ENCODE measurements at places on chromosomes 4 and X.

DNA sequence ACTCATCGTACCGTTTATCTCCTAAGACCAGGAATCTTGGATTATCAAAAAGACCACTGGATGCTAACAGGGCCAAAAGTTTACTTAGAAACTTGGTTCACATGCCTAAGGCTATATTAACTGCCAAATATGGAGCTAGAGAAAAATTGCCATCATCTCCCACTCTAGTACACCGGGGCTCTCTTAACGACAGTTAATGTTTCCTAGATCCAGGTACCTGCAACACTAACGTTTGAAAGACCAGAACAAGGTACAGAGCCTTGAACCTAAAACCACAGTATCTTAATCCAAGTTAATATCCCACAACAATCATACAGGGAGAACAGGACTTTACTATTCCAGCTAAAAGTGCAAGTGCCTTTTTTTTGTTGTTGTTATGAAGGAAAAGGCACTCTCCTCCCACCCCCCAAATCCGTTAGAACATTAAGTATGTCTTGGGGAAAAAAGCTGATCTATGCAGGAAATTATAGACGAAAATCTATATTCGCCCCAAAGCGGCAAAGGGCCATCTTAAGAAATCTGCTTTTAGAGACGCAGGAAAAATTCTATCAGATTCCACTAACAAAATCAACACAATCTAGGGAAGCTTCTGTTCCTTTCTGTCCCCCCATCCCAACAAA, 1.3 kb downstream of the G3BP2 start:
- no peak for DNase-seq

GRCh38 chr4:55670695-55671094, 34.6 kb upstream of the NMU start:
- DNase-seq: no peak

DNA sequence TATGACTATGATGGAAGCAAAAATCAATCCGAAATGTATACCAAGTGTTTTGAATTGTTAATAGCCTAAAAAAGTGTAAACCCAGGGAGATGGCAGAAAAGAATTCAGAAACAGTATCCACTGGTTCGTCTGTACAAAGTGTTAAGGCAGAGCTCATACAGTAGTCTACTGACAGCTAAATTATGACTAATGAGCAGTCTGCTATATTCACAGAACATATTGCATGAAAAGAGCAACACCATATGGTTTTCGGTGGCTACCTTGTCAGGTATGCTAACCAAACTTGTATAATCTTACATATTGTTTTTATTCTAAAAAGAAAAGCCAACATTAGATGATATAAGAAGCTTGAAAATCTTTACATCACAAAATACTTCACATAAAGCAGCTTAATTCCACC, 18.5 kb downstream of the EPHA5 start:
- DNase-seq: no peak

DNA sequence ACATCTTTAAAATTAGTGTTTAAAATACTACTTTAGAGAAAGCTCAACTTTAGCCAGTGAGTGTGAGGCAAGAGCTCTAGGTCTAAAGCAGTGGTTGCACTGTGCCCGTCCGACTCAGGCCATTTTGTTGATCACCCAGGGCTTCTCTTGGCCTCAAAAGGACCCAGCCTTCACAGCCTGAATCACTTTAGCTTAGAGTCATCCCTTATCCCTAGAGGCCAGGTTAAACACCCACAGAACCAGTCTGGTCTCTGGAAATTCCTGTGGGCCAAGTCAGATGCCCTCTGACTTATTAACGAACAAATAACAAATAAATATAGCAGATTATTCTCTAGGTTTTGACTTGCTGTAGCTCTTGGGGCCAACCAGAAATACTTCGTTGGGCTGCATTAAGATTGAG, 102.3 kb downstream of the WWC2 start:
- no peak for DNase-seq

DNA sequence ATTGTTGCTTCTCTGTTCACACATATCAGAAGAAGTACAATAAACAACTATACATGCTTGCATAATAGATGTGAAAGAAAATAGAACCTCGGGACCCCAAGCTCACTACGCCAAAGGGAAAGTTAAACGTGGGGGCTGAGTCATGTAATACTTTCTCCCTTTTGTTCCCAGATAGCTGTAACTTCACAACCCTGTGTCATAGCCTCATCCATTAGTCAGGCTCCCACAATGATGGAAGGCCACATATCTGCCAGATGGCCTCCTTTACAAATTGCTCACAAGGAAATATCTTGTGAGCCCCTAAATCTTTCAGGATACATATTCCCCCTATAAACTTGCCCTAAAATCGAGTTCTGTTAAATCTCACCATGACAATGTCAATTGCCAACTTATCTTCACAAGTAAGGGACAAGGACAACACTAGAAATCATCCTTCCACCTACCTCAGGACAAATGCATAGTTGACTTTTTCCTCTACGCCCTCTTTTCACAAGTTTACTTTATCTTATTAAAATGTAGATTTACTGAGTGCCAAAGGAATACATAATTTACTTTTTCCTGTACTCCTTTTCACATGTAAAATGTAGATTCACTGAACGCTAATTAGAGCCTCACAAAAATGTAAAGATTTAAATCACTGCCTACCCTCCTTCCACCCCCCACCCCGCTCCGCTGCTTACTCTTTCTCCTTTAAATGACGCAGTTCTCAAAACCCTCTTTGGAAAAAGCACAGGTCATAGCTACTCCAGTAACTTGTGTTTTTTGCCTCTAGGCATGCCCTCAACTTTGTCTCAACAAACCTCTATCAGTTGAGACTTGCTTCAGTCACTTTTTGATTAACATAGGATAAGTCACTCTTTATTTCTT, 477.1 kb downstream of the DTHD1 start:
- no peak for DNase-seq

DNA sequence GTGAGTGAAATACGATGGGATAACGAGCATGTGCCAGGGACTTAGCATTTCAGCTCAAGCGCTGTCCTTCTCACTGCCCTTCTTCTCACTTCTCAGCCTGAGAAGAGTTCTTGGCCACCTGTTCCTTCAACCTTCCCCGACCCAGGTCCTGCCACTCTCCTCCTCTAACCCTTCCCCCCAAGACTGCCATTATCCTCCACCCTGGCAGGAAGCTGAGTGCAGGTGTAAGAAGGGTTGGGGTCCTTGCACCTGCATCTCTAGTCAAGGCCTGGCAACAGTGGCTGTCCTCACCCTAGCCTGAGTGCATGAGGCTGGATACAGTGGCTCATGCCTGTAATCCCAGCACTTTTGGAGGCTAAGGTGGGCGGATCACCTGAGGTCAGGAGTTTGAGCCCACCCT, 19.9 kb upstream of the STIM2 start:
- DNase-seq: no peak

DNA sequence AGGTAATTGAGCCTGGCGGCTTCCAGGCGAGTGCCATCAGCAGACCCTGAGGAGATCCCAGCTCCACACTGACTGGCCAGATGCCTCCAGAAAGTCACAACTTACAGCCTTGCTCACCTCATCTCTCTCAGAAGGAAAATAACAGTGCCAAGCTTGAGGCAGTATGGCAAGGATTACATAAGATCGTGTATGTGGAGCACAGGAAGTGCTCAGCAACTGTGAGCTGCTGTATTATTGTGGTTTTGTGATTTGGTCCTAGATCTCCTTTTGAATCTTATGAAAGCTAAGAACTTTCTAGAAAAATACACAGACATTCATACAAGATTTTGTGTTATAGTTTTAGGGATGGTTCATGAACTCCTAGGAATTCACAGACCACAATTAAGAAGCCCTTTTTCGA, 14.0 kb downstream of the RASL11B start:
- no peak for DNase-seq

DNA sequence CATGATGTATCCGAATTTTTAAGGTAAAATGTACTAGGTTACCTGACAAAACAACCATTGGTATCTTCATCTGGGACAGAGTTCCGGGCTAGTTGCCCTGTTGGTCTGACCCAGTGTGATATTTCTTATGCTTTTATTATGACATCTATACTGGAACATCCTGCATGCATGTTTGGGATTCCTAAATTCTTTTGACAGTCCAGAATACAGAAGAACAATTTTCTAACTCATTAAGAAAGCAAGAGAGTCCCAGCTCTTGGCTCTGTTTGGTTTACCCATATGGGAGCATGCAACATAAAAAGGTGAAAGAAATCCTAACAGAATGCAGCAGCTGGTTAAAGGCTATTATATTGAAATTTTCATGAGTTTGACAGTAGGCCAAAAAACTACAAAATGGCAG, 247.7 kb upstream of the FTHL17 start:
- DNase-seq: no peak

DNA sequence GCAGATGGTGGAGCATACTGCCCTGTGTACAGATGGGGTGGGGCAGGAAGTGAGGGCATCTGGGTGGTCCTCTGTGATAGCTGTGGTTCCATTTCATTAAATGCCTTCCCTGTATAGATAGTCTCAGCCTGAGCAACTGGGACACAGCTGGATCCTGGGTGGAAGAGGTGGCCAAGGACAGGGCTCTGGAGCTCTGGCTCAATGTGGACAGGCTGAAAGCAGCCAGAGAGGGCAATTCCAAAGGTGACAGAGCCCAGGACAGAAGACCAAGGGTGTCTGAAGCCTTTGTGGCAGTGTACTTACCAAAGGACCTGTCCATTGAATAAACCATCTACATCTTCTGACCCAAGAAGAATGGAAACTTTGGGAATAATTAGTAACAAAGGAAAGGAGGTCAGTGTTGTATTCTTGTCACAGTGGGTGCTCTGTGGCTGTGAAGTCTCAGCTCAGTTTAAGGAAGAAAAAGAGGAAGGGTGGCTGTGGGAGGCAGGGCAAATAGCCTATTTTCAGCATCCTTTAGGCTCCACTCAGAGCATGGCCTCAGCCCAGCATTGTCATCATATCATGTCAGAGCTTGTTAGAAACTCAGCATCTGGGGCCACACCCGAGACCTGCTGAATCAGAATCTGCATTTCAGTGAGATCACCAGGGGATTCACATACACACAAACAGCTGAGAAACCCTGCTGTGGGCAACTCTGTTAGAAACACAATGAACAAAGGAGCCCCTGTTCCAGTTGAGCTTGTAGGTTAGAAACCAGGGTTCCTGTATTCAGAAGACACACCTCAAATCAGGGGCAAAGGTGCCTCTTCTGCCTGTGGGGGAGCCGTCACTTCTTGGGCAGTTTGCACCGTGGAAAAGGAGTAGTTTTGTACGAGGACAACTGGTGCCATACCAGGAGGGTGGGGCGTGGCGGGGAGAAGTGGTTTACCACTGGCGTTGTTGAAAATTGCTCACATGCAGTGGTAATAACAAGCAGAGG, 168.6 kb downstream of the PTTG2 start:
- DNase-seq: no peak

- DNase-seq: no peak
Observed at GRCh38 chrX:125291124-125291523, 28.5 kb upstream of the TEX13C start.

DNA sequence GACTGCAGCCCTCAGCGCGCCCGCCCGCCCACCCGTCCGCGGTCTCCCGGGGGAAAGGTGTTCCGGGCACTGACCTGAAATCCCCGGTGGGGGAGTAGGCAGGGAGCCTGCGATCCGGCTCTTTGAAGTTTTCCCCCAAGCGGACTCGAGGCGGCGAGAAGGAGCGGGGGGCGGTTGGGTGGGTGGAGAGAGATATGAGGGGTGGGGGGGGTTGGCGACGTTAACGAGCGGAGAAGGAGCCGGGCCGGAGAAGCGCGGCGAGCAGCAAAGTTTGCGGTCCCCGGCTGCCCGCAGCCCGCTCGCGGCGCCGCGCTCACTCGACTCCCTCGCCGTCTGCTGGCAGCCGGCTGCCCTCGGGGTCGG, 636 bp downstream of the BCOR start:
- DNase-seq: no peak

- no peak for DNase-seq
Observed at GRCh38 chrX:31340587-31340986, 268.7 kb upstream of the FTHL17 start.

- no peak for DNase-seq
Observed at GRCh38 chrX:24464498-24464835, 619 bp upstream of the PDK3 start.

- no peak for DNase-seq
Observed at GRCh38 chrX:125175991-125176584, 143.6 kb upstream of the TEX13C start.

GRCh38 chr4:53100501-53101190, 238.5 kb downstream of the RASL11B start:
- no peak for DNase-seq

- no peak for DNase-seq
Observed at GRCh38 chr4:492412-492811, 6.5 kb downstream of the ZNF721 start.

DNA sequence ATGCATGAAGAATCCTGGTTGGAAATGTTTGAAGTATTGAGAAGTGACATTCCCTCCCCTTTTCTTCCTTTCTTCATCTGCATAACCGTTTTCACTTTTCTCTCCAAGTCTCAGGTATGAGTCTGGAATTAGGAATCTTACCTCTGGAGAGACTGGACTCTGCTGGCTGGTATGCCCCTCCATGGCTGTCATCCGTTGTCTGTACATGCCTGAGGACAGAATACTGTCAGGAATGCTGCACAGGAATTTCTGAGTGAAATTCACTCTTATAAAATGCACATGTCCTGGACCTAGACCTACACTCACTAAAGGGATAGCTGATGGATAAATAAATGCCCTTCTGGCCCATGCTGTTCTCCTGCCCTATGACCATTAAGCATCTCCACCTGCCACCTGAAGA, 179.5 kb downstream of the MSN start:
- DNase-seq: no peak

- peak; percentile 1 for DNase-seq
Observed at GRCh38 chrX:15761564-15762191, 23.6 kb downstream of the CA5B start.

- no peak for DNase-seq
Observed at GRCh38 chrX:77017093-77017492, 430.1 kb upstream of the FGF16 start.

- DNase-seq: no peak
Observed at GRCh38 chr4:86935853-86936733, 1.3 kb downstream of the AFF1 start.

DNA sequence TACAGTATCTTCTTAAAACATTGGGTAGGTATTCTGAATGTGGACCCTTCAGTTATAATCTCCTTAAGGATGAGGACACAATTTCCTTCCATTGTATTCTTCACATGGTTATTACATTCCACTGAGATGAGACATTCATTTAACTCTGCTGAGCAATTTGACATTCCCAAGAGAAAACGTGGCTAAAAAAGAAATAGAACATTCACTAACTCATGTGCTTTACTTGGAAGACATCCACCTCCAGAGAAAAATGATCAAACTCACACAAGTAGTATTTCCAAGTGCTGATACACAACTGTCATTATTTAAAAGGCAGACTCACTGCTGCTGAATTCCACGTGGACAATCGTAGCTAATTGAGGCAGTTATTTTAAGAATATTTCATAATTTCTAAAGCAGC, 227.9 kb upstream of the ANKRD50 start:
- no peak for DNase-seq

DNA sequence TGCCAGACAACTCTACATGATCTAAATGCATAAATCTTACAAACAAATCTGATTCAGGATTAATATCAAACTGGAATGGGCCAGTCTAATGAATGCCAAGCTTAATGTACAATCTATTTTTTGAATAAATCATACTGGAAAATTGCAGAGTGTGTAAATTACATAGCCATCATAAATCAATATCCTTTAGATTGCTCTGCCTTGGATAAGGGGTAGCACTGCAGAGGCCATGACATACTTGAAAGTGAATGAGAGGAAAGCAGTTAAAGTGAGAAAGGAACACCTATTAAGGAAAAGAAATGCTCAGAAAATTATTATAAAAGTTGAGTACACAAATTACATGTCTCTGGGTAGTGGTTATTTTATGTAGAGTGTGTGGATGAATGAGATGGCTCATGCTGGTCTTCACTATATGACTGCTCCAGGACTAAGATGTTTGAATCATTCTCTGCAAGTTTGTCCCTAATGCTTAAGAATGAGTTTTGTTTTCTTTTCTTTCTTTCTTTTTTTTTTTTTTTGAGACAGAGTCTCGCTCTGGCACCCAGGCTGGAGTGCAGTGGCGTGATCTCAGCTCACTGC, 100.2 kb downstream of the ADGRL3 start:
- no peak for DNase-seq

Data from NCI-H1105 treated with DMSO at 0.1 percent for 48 hours (cell line).